ENCODE measurements at places on chromosomes 7 and 10.

DNA sequence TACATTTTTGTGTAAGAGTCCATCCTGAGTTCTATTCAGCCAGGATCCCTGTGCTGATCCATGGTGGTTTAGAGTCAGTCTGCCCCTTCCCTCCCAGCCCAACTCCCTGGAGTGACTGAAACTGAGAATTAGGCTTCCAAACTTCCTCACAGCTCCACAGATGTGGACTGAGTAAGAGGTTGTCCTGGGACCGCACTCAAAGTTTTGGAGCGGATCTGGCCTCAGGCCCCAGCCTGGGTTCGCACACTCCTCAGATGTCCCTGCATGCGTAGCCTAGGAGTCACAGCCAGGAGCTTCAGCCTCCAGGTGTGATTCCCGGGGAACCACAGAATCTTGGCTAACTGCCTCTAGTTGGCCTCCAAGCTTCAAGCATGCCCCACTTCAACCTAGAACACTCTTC lies 218.1 kb downstream of the C7orf25 start:
- DNase-seq = no peak

GRCh38 chr7:101116898-101117297 lies 10.0 kb upstream of the SERPINE1 start:
- DNase-seq = no peak

DNA sequence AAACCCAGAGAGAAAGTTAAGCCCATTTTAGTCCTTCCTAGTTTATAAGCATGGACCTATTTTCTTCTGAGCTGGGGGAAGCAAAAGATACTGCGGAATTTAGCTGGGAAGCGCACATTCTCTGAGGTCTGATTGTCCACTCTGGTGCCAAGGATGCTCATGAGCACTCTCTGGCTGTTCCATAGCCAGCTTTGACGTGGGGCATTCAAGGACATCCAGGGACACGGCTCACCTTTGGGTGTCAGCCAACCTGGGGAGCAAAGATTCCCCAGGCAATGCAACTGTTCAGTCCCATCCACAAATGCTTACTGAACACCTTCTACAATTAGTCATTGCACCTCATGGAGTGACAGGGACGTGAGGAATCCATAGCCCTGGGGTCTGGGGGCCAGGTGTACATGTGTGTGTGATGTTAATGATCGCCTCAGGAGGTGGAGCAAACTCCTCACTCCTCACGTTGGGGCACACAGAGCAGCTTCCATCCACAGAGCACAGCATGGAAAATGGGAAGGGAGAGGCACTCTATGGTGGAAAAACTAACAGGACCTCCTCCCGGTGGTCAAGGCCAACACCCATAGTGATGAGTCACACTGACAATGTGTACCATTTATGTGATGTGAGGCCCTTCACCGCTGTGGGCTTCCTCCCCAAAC lies 67.5 kb upstream of the IGFBP3 start:
- no peak for DNase-seq

GRCh38 chr10:89440226-89441009 lies 26.1 kb downstream of the IFIT5 start:
- DNase-seq = no peak

DNA sequence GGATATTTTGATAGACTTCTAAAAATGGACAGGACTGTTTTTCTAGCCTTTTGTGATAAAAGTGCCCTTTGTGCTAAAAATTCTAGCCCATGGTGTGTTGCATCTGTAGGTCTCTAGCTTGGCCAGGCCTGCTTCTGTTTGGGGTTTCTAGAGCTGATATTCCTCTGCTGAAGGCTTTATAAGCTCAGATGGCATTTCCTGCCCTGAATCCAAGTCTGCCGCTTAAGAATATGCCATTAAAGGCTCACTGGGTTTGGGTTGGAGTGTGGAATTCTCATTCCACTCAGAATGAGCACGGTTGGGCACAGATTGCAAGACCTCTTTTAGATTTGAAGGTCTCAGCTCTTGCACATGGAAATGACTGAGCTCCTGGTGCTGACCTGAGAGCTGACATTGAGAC lies 49.4 kb upstream of the IGFBP3 start:
- no peak for DNase-seq

GRCh38 chr10:119198438-119198837 lies 8.9 kb upstream of the GRK5 start:
- DNase-seq = no peak

DNA sequence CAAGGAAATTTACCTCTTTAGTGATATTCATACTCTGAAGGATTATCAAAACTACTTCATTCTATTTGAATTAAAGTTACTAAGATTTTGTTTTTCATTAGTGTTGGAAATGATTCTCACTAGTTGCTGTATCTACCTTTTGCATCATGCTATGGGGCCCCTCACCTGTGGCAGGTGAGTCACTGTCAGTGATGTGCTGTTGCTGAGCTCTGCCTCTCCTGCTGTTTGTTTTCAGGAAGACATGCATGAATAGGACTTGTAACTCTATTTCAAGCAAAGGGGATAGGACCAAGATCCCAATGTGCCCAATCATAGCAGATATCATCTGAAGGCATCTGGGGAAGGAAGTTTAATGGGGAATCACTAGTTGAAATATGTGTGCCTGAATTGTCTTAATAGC lies 57.4 kb upstream of the AGR3 start:
- no peak for DNase-seq

DNA sequence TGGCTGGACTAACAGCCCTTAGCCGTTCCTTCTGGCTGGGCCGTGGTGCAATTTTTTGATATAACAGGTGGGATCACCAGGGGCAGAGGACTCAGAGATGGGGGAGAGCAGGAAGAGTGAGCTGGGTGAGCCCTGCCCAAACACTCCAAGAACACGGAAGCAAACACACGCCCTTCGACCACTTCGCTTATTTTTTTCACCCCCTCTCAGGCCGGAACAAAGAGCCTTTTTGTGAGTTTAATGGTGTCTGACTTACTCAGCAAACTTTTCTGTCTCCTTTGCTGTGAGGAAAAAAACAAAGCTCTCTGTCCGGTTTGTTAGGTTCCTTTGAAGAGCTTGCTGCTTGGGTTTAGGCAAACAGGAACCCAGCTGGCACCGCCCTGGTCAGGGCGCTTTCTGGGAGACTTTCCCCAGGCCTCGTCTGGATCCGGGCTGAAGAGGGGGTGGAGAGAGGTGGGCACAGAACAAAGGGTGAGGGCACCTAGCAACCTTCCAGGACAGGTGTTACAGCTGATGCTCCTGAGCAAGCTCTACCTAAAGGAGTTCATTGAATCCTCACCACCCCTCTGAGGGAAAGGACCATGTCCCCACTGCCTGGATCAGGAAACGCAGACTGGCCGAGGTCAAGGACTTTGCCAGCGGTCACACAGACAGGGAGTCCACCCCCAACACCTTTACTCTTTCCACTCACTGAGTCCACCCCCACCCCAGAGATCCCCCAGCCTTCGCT lies 23.3 kb downstream of the CALML3 start:
- DNase-seq = no peak

GRCh38 chr10:94194256-94194655 lies 168.5 kb downstream of the NOC3L start:
- DNase-seq = no peak

DNA sequence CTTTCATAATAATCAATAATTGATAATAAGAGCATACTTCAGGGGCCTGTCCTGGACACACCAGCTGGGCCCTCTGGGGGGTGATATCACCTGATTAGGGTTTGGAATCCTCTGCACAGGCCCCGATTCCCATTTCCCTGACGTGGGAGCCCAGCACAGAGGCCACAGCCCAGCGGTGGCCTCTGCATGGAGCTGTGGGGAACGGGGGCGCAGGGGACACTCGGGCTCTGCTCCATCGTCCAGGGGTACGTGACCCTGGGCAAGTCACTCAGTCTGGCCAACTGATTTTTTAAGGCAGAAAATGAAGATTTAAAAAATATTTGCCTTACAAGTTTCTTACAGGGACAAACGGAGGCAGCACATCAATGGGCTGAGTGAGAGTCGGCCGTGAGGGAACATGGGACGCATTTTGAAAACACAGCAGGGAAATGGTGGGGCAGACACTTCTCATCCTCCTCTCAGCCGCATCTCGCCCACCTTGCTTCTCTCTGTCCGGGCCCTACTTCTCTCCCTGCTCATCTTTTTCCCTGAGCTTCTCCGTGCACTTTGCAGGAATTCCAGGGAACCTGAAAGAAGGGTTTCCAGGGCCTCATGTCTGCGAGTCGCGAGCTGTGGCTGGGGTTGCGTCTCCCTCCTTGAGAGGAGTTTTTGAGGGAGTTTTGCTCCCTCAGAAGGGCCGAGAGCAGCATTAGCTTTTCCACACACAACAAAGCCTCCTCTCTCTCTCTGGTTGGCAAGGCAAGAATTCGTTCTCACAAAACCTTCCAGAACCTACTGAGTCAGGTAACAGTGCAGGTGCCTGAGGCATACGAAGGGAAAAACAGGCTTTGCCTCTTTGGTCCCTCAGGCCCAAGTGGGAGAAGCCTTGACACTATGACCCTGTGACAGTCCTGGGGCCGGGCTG lies 312.0 kb downstream of the WDR37 start:
- no peak for DNase-seq

- DNase-seq = no peak
Observed at GRCh38 chr7:130356121-130356875, 11.7 kb downstream of the CPA5 start.

DNA sequence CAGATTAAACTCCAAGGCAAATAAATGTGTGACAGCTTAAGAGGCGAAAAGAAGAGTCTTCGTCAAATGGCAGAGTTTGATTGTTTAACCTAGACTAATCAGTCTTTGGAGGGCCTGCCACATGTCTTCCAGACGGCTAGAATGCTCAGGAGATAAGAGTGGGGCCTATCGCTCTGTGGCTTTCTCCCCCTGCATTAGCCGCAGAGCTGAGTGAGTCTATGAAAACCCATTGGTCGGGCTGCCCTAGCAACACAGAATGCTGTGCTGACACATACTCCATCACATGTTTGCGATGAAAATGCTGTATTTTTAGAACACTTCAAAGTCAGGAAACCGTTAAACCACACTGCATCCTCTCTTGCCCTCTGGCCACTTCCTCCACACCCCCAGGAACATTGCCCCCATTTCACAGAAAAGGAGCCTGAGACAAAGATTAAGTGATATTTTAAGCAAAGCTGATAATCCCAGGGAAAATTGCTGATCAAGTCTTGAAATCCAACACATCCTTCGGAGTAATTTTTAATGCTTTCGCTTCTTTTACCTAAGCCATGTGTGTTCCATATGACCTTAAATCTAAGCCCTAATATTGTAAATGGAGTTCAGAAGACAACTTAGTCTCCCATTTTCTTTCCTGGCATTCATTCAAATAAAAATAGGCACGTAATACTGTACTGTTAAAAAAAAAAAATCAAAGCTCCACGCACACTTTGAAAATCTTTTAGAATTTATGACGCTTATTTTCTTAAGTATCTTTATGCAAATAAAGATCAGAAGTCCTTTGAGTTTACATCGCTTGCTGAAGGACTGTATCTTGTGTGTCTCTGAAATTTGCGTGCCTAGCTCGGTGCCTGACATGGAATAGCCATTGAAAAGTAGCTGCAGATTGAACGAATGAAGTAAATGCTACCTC lies 161.2 kb downstream of the CELF2 start:
- DNase-seq = no peak

DNA sequence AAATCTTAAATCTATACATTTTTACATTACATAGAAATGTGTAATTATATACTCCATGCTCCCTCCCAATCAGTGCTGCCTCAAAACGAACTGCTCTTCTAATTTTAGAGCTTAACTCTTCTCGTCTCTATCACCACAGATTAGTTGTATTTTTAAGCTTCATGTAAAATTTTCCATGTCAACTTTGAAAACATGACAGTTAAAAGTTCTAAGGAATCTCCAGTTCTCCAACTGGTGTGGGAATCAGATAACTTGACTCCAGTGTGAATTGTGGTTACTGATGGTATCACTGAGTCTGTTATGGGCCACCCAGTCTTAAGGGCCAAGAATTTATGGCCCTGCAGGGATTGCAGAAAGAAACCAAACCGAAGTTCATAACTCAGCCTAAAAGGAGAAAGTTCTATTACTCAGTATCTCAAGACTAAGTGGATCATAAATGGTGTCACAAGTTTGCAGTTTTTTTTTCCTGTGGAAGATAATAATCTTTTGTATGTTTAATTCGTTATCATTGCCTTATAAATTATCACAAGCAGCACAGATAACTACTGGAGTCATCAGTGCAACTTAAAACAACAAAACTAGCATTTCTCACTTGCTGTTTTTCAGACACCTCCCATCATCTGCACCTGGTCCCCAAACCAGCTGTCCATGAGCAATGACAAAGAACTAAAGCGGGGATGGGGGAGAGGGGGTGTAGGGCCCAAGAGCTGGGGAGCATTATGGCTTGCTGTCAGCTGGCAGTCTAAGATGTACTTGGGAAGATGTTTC lies 31.5 kb upstream of the KMT2E start:
- DNase-seq = no peak

- DNase-seq = no peak
Observed at GRCh38 chr10:95758351-95759025, 2.5 kb downstream of the ENTPD1 start.

DNA sequence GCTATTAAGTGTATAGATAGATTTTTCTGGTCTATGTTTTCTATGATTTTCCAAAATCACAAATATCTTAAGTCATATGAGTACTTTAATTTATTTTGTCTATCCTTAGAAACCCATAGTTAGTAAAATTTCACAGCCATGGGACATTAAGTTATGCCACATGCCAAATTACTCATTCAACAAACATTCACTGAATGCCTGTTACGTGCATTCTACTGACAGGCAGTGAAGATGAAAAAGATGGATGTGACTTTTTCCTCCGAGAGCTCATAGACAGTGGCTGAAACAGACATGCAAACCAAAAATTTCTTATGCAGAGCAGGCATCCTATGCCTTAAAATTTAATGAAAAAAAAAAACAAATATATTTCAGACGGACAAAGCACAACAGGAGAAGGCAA lies 84.9 kb downstream of the CHRM2 start:
- DNase-seq = no peak
